ENCODE measurements at places on chromosomes 16 and 17.

DNA sequence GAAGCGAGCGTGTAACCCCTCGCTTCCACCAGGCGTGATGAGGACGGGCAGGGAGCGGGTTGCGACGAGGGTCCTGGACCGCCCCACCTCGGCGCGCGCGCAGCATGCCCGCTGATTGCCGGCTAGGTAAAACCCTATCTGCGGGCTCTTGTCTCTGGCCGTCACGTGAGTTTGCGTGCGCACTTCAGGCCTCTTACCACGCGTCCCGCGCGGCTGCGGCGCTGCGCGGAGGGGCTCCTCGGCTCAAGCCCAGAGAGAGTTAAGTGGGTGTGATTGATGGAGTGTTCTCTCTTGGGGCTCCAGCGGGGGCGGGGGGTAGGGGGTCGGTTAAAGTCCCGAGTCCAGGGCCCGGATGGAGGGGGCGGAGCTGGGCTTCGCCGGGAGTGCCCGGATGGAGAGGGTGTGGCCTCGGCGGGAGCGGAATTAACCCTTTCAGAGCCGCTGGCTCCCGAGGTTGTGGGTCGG is 7.9 kb downstream of the KDM6B start:
- DNase-seq: peak; percentile 23

DNA sequence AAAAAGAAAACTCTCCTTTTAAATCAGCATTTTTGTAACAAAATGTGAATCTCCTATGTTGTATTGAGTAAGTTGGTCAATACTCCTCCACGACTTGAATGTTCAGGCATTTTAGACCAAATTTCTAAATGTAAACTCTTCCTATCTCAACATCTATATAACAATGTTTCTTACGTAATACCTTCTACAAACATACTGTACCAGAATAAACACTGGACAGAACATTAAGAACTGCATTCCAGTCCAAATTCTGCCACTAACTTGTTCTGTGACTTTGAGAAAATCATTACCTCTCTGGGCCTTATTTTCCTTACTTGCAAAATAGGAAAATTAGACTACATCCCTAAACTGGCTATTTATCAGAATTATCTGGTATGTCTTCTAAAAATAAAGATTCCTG is 40.1 kb downstream of the AKAP10 start:
- no peak for DNase-seq

DNA sequence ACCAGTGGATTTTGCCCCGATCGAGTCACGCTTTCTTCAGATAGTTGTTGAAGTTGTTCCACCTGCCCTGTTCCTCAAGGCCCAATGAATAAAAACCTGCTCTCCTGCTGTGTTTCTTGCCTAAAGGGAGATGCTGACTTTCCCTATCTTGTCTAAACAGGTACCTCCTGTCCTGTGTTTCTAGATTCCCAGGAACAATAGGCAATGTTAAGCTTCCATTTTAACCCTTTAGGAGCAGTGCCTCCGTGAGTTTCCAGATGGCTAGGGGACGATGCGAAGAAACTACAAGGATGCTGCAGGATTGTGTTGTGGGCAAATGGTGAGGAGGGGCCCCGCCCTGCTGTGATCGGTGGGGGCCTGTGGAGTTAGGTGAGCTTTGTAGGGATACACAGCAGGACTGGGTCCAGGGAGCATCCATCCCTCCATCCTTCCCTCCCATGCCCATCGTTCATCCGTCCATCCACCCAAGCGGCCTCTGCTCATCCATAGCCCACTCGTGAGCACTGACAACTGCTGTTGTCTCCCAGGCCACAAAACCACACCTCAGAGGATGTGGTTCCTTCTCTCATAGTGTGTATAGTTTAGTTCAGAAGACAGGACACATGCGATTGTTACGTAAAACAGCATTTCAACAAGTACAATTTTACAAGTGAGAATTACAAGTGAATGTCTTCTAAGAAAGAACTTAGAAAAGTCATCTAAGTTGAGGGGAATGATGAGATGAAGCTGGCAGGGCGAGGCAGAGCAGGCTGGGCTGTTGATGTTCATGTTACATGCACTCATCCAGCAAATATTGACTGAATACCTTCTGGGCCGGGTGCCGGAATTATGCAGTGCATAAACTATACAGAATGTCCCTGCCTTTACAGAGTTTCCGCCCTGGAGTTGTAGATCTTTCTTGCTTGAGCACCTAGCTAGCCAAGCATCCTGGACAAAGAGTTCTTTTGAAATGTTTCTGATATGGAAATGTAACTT is 5.2 kb downstream of the ARSG start:
- peak; percentile 4 for DNase-seq

DNA sequence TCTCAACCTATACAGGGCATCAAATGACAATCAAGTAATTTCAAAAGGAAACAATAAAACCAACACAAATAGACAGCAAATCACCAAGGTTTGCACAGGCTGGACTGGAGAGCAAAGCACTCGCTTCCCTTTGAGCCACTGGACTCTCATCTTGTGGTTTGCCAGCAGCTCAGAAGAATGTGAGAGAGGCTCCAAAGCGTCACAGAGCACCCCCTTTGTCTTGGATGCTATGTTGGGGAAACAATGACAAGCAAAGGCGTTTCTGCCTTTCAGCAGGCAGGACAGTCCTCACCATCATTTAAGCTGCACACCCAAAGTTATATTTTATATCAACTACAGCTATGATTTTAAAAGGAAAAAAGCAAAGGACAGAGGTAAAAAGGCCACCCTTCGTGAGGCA is 13.2 kb downstream of the SLC6A4 start:
- DNase-seq: no peak

GRCh38 chr16:426115-426905 is 861 bp downstream of the RAB11FIP3 start:
- DNase-seq: no peak

GRCh38 chr17:58204796-58205195 is 12.3 kb downstream of the EPX start:
- no peak for DNase-seq

- no peak for DNase-seq
Measured at GRCh38 chr16:78574571-78574970, 475.1 kb downstream of the WWOX start.

DNA sequence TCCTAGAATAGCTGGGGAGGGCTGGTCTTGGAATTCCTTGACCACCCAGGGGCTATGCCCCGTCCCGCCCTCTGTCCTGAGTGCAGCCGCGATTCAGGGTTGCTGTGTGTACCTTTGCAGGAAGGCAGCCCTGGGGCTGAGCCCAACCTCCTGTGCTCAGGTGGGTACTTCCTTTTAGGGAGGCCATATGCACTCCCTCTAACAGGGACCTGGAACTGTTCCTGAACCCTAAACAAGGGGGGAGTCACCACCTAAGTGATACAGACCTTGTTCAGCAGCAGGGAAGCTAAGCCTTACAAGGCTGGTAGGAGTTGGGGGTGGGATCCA is 24.6 kb downstream of the LLGL2 start:
- DNase-seq: no peak

- no peak for DNase-seq
Measured at GRCh38 chr17:32161506-32162365, 19.4 kb downstream of the RHOT1 start.

DNA sequence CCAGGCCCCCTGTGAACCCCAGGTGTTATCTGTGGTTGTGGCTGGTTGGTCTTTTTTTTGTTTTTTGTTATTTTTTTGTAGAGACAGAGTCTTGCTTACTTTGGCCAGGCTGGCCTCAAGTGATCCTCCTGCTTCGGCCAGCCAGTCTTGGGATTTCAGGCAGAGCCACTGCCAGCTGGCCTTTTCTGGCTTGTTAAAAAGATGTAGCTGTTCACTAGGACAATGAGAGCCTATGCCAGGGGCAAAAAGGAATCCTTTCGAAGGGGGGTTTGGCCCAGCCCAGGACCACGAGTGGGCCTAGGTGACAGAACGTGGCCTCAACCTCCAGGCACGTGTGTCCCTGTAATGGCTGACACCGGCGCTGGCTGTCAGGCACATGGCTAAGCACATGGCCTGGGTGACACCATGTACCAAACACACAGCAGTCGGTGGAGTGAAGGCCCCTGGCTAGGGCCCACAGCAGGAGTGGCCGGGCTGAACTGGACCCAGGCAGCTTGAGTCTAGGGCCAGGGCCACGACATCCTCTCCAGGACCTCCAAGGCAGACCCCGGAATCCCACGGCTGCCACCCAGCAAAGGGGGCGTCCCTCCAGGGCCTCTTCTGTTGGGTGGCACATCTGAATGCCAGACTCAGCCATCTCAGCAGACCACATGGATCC is 6.9 kb upstream of the SLC38A8 start:
- no peak for DNase-seq

DNA sequence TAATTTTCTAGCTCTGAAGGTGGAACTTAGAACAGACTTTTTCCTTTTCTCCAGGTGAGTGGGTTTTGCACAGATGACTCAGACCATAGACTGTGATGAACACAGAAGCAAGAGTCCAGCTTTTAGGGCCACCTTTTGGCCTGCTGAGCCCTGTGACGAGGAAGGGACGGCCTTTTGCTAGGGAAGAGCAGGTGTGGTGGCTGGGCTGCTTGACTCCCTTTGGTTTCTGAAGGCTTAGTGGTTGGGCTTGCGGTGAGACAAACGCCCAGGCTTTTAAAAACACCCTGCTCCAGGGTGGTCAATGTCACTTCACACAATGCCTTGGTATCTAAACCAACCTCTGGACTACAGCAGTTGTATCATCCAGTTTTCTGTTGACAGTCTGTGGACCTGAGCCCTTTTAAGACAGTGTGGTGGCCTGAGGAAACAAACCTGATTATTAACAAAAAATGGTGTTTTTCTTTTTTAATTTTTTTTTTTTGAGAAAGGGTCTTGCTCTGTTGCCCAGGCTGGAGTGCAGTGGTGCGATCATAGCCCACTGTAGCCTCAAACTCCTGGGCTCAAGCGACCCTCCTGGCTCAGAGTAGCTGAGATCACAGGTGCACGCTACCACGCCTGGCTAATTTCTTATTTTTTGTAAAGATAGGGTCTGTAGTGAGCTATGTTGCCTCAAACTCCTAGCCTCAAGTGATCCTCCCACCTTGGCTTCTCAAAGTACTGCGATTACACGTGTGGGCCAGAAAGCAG is 134.0 kb downstream of the SNX29 start:
- no peak for DNase-seq

- DNase-seq: no peak
Measured at GRCh38 chr16:74844041-74844980, 69.7 kb upstream of the FA2H start.

GRCh38 chr17:77098884-77099545 is 41.8 kb upstream of the SEC14L1 start:
- peak; percentile 51 for DNase-seq

GRCh38 chr16:4680673-4681470 is 12.5 kb upstream of the NUDT16L1 start:
- DNase-seq: no peak

All from GF-D8 (cell line).